DMS79 (cell line): ENCODE measurements at places on chromosomes 2 and 18.

- DNase-seq: no peak
These were observed 404.4 kb downstream of the TRIB2 start for GRCh38 chr2:13121096-13121495.

- no peak for DNase-seq
These were observed 127.0 kb downstream of the METTL4 start for GRCh38 chr18:2444201-2444875.

DNA sequence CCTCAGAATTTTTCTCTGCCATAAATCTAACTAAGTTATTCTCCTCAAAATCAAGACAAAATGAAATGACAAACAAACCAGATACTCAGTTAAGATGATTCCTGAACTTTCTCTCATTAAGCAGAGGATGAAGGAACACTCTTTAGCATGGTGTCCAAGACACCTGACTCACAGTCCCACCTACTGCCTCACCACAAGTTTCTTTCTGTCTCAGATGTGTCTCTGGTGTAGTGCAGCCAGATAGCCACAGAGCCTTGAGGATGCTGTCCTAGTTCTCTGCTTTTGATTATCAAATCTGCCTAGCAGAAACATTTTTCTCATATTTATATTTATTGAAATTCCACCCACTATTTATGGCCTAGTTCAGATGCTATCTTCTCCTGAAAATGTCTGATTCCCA lies 103.6 kb upstream of the TMEM200C start:
- DNase-seq: no peak

DNA sequence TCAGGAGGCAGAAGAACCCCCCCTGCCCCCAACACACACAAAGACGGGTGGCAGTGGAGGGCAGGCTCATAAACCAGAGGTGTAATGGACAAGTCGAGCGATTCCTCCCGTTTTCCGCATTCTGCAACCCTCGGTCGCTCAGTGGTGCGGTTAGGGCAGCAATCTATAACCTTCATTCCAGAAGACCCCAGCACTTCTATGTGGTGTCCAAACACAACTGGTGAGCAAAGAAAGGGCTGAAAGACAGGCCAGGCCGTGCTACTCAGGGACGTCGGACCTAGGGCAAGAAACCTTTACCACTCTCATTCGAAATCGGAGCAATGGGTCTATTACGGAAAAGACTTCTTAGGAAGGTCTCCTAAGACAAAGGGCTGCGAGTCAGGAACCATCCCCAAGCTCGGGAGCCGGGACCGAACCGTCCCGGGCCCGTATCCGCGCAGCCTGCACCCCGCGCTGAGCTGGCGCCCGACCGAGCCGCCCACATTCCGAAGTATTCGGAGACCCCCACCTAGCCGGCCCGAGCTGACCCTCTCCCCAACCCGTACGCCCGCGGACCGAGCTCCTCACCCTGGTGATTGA lies 568 bp downstream of the ARL5A start:
- DNase-seq: no peak

DNA sequence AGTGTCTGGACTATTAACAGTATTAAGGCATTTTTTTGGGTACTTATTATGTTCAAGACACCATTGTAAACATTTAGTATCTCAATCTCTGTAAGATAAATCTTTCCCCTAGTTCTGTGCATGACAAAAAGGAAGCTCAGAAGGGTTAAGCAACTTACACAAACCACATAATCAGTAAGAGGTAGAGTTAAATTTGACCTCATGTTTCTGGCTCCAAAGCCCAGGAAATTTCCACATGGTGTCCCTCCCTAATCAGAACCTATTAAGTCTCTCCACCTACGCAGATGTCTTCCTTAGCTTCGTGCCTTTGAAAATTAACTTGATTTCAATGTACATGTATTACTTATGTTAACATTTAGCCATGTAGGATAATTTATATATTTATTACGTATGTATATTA lies 2.0 kb downstream of the MFSD6 start:
- no peak for DNase-seq

DNA sequence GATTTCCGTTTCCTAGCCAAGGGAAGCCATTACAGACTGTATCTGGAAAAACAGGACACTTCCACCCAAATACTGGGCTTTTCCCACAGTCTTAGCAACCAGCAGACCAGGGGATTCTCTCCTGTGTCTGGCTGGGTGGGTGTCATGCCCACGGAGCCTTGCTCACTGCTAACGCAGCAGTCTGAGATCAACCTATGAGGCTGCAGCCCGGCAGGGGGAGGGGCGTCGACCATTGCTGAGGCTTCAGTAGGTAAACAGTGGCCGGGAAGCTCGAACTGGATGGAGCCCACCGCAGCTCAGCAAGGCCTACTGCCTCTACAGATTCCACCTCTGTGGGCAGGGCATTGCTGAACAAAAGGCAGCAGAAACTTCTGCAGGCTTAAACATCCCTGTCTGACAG lies 131.1 kb downstream of the KIAA1328 start:
- DNase-seq: no peak

DNA sequence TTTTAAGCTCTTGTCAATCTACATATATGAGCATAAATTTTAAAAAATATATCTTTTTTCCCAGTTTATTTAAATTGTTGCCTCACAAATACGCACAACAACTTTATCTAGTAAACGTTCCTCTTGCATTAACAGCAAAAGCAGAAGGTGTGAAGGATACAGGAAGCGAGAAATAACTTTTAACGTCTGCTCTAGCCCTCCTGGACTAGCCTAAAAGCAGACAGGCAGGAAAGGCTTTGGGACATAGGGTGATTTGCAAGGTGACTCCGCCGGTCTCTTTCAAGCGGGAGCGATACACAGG lies 434 bp upstream of the DUSP19 start:
- DNase-seq: no peak

- no peak for DNase-seq
These were observed 112.5 kb downstream of the AP1S3 start for GRCh38 chr2:223724861-223725260.

DNA sequence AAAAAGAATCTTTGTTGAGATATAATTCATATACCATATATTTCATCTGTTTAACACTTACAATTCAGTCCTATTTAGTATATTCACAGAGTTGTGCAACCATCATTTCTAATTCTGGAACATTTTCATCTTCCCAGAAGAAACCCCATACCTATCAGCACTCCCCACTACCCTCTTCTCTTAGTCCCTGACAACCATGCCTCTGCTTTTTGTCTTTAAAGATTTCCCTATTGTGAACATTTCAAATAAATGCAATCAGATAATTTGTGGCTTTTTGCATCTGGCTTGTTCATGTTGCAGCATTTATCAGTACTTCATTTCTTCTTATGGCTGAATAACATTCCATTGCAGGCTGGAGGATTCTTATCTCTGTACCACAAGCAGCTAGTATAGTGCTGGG lies 305.9 kb upstream of the MEX3C start:
- DNase-seq: no peak

GRCh38 chr2:14907014-14907612 lies 274.6 kb downstream of the LRATD1 start:
- no peak for DNase-seq
